Stimulated activated CD8-positive, alpha-beta memory T cell treated with anti-CD3 and anti-CD28 coated beads, Interleukin-12 subunit alpha, Interleukin-12 subunit beta, amount 100 ng/mL, for 4 hours (primary cell): ENCODE measurements at places on chromosomes 7 and 10.
A peak's percentile ranks its signal among the peaks of the same experiment; 100 is the strongest.

DNA sequence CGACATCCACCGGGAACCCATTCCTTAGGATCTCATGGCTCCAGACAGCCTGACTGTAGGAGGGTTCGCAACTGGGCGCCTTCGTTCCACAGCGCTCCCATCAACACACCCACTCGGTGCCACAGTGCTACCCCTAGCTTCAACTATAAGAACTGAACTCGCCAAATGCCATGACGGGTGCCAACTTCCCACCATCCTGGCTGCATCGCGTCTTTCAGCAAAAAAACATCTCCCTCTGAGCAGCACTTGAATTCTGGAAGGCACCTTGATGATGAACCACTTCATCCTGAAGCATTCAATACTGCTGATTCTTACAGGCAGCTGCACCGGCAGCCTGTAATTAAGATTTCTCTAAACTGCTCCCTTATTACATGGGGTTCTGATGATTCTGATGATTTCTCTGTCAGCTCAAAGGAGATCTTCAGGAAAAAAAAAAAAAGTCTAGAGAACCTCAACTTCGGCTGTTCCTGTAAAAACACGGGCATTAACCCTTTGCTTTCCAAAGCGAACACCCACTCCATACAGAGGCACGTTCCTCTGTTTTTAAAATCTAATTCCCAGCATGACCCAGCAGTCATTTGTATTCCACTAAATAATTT lies 1.3 kb downstream of the CYTH3 start:
- DNase-seq, result no peak

DNA sequence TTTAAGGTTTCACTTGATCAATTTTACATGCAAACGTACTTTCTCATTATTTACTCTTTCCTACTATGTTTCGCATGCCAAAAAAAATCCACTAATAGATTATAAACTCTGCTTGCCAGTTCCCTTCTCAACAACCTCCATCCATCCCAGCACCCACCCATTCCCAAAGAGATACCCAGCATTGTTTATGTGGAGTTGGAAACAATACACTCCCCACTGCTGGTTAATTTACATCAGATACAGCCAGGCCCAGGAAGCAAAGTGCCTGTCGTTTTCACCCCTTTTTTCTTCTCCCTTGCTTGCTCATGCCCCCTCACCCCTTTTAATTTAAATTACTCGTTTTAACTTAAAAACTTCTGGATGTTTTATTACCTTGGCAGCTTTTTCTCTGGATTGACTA lies 59.9 kb downstream of the HIBADH start:
- no peak for DNase-seq

GRCh38 chr10:70678250-70678635 lies 5.9 kb downstream of the ADAMTS14 start:
- no peak for DNase-seq

DNA sequence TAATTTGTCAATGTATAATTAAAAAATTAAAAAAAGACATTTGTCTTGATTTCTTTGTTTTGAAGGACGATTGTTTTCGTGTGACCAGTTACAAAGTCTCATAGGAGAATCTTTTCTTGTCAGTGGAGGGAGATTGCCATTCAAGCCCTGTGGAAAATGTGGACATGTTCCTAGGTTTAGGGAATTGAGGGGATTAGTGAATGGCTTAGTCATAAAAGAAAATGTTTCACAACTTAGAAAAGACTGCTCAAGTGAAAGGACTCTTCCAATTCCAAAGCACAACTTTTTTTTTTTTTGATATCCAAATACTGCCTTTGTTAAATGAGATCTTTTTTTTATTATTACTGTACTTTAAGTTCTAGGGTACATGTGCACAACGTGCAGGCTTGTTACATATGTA lies 140.7 kb upstream of the HABP2 start:
- DNase-seq, result no peak

- no peak for DNase-seq
Observed at GRCh38 chr7:151625606-151626005, 105.9 kb upstream of the RHEB start.

- DNase-seq, result no peak
Observed at GRCh38 chr10:116848032-116848943, 1.0 kb upstream of the ENO4 start.

DNA sequence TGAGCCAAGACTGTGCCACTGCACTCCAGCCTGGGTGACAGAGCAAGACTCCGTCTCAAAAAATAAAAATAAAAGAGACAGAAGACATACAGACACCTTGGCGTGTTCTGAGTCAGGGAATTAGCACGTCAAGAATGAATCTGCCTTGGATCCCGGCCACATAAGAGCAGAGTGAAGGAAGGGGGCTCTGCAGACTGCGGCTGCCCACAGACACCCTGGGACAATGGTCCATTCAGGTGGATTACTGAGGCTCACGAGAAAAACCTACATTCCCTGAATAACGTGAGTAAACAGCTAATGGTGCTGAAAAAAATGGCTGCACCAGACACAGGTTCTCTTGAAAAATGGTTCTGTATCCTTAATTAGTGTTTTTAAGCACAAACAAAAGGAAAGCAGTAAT lies 100.1 kb upstream of the FGFR2 start:
- DNase-seq, result no peak

DNA sequence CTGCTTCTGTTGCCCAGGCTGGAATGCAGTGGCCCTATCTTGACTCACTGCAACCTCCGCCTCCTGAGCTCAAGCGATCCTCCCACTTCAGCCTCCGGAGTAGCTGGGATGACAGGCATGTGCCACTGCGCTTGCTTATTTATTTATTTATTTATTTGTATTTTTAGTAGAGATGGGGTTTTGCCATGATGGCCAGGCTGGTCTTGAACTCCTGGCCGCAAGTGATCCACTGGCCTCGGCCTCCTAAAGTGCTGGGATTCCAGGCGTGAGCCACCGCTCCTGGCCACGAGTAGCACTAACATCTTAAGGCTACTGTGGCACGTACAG lies 70.9 kb downstream of the CARD11 start:
- no peak for DNase-seq

DNA sequence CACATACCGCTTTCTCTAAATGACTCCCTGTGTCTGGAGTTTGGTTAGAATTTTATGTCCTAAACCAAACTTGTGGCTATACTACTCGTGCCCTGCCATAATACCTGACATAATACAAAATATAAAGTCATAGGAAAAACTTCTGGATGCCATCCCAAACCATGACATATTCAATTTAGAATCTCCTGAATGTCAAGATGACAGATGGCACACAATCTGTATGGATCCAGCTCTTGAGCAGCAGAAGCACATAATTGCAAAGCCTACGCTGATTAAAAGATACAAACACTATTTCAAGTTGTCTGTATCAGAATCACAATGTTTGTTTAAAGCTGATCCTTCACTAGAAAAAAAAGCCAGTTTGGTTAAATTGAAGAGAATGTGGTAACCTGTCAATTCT lies 22.4 kb upstream of the CDC14C start:
- DNase-seq, result no peak

DNA sequence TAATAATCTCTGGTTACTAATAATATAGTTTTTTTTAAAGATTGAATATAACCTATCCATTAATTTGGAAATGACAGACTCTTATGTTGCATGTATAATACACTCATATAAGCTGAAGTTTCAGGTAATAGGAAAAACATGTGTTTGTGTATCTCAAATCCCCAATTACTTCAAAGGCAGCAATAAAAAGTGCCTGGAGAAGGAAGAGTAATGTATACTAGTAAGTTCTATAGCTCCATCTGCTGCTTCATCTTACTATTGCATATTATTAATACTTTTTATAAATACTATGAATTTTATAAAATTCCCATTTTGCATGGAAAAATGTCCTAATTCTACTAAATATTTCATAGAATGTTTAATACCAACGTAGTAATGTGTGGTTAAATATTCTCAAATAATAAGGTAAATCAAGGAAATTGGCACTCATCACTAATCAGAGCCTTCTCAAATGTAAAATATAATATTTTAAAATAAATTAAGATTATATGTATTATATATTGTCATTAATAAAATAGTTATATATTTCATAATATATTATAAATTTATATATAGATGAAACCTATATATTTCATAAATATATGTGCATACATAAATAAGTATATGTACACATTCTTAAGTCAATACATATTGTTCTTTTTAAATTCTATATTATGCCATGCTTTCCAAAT lies 311.9 kb downstream of the HGF start:
- DNase-seq, result no peak

DNA sequence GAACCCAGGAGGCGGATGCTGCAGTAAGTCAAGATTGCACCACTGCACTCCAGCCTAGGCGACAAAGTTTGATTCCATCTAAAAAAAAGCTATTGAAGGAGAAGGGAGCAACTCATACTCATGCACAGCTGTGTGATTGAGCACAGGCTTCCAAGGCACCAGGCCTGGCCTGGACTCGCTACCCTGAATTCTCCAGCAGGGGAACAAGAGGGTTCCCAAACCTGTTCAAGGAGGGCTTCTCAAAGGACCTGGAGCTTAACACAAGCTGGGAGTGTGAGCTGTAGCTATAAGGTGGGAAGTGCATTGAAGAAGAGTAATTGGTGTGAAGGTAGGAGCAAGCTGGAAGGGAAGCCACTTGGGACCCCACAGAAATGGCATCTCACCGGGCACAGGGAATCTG lies 15.1 kb upstream of the DDIT4 start:
- no peak for DNase-seq

- no peak for DNase-seq
Observed at GRCh38 chr10:131166486-131166885, 145.0 kb downstream of the TCERG1L start.

DNA sequence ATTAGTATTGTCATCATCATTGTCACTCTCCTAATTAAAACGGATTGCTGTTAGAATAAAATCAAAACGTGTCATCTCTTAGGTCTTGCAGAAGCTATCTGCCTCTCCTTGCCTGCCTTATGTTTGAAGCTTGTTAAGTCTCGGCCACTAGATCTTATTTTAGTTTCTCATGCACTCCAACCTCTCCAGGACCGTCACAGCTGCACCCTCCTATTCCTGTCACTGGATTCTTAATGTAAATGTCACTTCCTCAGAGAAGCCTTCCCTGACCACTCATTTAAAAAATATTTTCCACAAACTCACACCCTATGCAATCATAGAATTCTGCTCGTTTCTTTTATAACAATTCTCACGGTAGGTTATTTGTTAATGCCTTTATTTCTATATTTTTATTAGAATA lies 103.9 kb upstream of the DKK1 start:
- no peak for DNase-seq

GRCh38 chr7:7129381-7129780 lies 53.0 kb upstream of the C1GALT1 start:
- DNase-seq, result no peak

- DNase-seq, result no peak
Observed at GRCh38 chr7:47539398-47540052, 42.4 kb downstream of the TNS3 start.

- DNase-seq, result no peak
Observed at GRCh38 chr10:102876747-102877153, 7.5 kb downstream of the AS3MT start.

DNA sequence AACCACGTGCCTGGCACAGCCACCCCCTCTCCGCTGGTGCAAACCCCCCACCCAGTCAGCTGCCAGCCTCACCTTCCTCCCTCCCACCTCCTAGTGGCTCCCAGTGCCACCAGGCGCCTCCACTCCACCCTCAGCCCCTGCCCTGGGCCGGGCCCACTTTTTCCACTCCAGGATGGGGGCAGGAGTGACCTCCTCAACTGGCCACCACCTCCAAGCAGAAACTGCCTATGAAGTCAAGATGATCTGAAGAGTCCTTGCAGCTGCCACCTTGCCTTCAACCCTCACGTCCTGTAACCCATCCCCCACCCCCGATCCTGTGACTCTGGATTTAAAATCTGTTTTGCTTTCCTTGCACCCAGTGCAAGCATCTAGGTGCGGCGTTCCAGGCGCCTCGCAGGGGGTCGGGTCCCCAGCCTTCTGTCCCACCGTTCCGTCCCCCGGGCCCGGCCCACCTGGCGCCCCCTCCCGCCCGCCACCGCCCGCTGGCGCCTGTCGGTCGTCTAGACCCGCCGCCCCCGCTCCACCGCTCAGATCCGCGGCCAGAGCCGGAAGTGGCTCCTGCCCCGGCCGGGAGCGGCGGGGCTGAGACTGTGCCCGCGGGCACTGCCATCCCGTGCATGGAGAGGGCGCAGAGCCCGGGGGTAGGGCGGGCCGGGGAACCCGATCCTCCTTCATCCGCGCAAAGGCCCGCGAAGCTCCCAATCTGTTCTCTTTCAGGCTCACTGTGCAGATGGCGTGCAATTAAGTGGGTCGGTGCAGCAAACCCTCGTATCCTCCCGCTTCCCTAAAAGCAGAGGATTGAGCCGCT lies 51.2 kb upstream of the GTF2I start:
- DNase-seq, result peak; percentile 17

DNA sequence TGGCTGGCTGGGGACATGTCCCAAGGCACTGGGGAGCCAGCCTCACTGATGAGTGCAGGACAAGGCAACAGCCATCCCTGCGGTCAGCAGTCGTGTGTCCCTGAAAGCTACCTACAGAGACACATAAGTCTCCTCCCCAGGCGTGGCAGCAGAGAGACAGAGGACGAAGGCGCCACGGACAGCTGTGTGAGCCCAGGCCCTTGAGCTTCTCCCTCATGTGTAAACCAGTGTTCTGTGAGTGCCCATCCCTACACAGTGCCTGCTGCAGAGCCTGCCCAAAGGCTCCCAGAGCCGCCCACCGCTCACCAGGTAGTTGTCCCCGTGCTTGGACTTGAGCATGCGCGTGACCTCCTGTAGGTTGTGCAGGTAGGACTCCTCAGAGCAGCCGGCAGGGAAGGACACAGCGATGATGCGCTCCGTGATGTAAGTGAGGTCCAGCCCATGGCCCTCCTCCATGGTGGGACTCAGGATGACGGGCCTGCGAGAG lies 142.7 kb downstream of the TNS3 start:
- DNase-seq, result no peak

DNA sequence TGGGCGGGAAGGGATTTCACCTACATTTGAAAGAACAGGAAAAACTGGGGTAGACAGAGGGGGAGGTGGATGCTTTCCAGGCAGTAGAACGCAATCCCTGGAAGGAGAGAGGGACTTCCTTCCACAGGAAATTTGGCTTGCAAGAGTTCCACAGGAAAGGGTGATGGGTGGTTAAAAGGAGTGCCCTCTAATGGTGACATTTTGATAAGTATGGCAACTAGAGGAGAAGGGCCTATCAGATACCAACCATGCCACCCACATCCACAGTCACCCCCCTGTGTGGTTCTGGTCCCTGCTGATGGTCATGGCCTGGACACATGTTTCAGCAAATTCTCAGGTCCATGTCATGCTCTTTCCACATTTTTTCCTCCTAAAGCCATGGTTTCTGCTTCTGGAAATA lies 27.1 kb upstream of the COL13A1 start:
- no peak for DNase-seq

- DNase-seq, result no peak
Observed at GRCh38 chr10:7526017-7526400, 115.2 kb upstream of the SFMBT2 start.

- no peak for DNase-seq
Observed at GRCh38 chr7:151484971-151485707, 34.6 kb downstream of the RHEB start.

DNA sequence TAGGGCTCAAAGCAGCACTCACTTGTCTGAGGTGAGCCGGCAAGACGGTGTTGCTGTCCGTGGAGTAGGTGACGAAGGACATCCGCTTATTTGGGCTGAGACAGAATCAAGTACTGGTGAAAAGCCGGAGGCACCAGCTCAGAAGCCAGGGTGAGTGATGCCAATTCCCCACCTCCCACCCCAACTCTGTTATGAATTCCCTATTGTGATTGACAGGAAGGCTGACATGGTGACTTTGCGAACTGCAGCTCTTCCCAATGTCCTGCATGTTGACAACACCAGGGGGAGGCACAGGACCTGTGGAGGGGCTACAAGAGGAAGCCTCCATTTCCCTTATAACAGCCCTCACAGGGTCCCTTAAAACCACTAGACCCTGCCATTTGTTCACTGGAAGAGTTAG lies 52.3 kb upstream of the MSMB start:
- no peak for DNase-seq

- no peak for DNase-seq
Observed at GRCh38 chr7:76044375-76044865, 3.4 kb downstream of the STYXL1 start.
